GM13977 (cell line): ENCODE measurements at places on chromosomes 2 and 18.

DNA sequence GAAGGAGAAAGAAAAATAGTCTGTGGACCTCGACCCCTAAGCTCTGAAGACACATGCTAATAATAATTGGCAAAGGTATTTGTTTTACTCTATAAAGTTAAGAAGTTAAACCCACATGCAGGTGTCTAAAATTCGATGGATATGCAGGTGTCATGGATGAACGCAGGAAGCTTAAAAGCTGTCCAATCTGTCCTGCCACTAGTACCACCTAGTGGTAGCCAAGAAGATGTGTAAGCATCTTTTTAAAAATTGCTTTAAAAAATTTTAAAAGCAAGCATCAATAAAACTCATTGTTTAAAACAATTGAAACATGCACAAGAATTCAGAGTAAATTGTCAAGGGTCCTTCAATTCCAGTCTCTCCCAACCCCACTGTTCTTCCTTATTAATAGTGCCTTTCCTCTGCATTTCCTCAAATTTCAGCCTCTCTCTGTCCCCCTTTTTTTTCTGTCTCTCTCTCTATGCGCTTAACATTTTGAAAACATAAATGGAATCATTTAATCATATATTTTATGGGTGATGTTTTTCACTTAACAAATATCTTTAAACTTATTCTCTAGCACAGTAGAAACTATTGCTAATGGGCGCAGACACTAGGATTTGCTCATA lies 30.6 kb upstream of the PPP3R1 start:
- peak; percentile 74 for DNase-seq

- DNase-seq, result no peak
Observed at GRCh38 chr2:71696381-71696780, 243.0 kb downstream of the DYSF start.

DNA sequence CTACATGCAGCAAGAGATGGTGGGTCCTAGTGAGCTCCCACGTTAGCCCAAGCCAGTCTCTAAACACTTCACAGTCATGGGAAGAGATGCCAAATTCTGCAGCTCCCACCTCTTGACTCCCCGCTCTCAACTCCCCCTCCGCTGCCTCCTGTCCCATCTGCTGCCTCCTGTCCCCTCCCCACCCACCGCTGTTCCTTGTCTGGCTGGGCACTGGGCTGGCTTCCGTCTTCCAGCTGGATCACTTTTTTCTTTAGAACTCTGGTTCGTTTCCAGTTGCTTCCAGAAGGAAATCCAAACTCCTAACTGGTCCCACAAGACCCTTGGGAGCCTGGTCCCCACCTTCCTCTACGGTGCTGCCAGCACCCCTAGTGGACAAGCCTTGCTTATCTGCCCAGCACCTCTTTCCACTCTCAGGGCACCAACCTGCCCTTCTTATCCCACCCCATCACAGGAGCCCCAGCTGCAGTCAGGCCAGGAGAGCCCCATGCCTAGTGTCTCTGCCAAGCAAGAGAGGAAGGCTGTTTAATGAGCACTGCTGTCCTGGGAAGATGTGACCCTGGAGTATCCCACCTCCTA lies 12.1 kb upstream of the TWIST2 start:
- DNase-seq, result no peak

DNA sequence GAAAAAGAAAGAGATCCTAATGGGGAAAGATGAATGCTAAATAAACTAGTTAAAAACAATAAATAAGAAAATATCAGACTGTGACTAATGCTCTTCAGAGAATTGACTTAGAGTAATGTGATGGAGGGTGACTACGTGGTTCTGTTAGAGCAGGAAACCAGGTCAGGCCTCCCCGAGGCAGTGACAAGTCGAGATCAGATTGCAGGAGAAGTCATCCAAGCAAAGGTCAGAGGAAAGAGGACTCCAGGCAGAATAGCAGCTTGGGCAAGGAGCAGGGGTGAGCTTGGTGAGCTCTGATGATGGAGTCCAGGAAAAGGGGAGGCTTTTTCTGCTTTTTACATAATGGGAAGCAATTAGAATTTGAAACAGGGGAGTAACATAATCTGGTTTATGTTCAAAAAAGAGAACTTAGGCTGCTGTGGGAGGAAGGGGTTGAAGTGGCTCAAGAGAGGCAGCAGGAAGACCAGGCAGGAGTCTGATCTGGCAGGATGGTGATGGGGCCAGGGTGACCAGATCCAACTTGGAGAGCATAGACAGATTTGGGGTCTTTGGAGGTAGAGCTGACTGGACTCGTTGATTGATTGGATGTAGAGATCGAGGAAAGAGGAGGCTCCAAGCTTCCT lies 27.3 kb upstream of the ITGB6 start:
- DNase-seq, result no peak

DNA sequence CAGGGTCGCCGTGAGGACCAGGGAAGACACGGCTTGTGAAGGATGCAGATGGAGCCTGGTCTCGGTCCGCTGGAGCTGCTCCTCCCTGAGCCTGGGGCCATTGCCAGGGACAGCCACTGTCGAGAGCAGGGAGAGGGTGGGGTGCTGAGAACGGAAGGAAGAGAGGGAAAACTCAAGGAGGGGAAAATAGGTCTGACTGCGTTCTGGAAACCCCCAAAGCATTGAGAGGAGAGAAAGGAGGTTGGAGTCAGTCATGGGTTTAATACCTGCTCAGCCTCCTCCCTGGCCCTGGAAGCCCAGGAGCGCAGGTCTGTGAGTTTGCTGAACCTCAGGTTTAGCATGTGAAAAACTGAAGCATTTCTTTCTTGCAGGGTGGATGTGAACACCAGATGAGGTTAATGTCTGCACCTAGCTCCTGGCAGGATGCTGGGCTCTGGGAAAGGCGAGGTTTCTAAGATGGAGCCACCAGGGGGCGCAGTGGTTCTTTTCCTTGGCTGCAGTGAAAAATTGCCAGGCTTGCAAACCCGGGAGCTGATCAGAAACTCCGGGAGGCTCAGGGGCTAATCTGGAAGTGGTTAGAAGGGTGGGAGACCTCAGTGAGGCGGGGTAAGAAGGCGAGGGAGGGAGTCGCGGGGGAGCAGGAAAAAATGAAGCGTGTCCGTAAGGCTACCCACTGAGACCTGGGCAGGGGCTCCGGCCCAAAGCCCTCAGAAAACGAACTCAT lies 33.6 kb upstream of the RNF149 start:
- peak; percentile 77 for DNase-seq

DNA sequence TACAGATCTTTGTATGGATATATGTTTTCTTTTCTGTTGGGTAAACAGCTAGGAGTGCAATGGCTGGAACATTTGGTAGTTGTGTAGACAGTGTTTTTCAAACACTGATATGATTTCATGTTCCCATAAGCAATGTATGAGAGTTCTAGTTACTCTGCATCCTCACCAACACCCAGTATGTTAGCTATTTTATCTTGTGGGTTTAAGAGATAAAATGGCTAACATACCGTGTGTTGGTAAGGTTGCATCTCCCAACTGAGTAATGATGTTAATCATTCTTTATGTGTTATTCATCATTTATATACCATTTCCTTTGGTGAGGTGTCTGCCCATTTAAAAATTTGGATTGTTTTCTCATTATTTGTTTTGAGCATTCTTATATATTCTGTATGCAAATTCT lies 65.7 kb downstream of the LYPD6B start:
- DNase-seq, result no peak

DNA sequence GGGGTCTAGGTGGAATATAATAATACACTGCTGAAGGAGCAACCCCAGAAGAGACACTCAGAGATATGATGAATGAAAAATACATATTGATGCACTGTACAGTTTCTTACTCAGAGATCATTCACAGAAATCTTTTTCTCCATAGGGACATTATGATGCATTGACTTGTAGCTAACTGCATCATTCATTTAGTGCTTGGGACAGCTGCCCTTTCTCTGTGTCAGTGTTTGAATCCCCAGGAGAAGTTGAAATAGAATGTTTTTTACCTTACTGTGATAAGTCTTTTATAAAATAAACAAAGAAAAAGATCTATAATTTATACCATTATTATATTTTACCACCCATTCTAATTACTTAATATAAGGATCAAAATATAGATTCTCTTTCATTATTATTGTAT lies 91.7 kb upstream of the DSEL start:
- no peak for DNase-seq

GRCh38 chr18:9506046-9506792 lies 30.9 kb downstream of the RALBP1 start:
- DNase-seq, result no peak

- DNase-seq, result no peak
Observed at GRCh38 chr2:67899187-67899586, 163.6 kb downstream of the C1D start.

- DNase-seq, result no peak
Observed at GRCh38 chr18:76505614-76506013, 10.6 kb upstream of the ZNF516 start.

- DNase-seq, result peak; percentile 36
Observed at GRCh38 chr2:65017335-65017734, 28.1 kb downstream of the SLC1A4 start.

DNA sequence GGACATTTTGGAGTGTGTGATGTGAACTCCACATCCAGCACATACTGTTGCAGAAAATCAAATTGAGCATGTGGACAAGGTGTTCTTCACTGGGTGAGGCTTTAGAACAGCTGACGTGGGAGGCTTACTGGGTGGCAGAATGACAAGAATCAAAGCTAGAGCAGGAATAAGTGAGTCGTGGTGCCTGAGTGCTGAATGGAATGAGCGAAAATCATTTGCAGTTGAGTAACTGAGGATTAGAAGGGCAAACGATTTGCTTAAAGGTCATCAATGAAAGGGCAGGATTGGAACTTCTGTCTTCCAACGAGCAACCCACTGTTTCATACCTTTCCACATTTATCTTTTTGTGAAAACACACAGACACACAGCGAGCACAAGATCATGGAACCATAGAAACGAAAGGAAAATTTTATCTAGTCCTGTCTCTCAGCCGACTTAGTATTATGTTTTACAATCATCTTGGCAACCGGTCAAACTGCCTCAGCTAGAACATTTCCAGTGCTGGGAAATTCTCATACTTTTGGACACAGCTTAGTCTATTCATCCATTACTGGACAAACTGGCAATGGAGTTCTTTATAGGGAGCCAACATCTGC lies 7.2 kb upstream of the DAW1 start:
- no peak for DNase-seq

DNA sequence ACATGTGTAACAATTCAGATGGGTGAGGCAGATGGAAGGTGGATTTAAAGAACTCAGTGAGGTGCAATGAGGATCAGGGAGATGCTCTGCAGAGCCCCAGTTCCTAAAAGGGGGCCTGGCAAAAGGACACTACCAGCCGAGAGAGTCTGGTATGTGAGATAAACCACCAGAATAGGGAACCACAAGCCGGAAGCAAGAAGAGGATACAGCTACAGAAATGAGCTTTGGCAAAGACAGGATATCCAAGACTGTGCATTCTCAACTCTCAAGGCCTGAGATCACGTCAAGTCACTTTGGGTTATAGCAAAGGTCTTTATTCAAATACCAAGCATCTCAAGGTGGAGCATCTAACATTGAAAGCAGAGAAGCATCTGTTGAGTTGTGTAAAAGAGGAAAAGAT lies 293.5 kb downstream of the ARHGAP15 start:
- DNase-seq, result no peak

- no peak for DNase-seq
Observed at GRCh38 chr2:20467789-20468548, 21.1 kb downstream of the RHOB start.

- no peak for DNase-seq
Observed at GRCh38 chr2:190791976-190792575, 88.5 kb upstream of the GLS start.
